ENCODE measurements at places on chromosomes 2 and 18. TPM values are rescaled to one million over a fixed set of nuclear protein-coding genes. Genes with fewer than 3 reads are reported as not detected.

LAMA3 gene
- polyA plus RNA-seq: 14.1 TPM

APOB gene
- polyA plus RNA-seq: 0.07 TPM

LDLRAD4 gene
- 3.2 TPM for polyA plus RNA-seq

SYT4 gene
- polyA plus RNA-seq: 0.24 TPM

NOSTRIN gene
- 38.1 TPM for polyA plus RNA-seq

PRKAG3 gene
- not detected for polyA plus RNA-seq

PIGN gene
- 7.4 TPM for polyA plus RNA-seq

SERPINB5 gene
- 0.77 TPM for polyA plus RNA-seq

HES6 gene
- 9.8 TPM for polyA plus RNA-seq

KIF5C gene
- 0.22 TPM for polyA plus RNA-seq

LYG1 gene
- polyA plus RNA-seq: 1.2 TPM

GRCh38 chr2:222440673-222441422 is 16.5 kb downstream of the SGPP2 start:
- H3K36me3 ChIP-seq: no peaks in the 10 kb centered on the region
- no peak for DNase-seq
- no peaks in the 10 kb centered on the region for H3K27me3 ChIP-seq
- H3K4me3 ChIP-seq: no peak overlapping the region

DNA sequence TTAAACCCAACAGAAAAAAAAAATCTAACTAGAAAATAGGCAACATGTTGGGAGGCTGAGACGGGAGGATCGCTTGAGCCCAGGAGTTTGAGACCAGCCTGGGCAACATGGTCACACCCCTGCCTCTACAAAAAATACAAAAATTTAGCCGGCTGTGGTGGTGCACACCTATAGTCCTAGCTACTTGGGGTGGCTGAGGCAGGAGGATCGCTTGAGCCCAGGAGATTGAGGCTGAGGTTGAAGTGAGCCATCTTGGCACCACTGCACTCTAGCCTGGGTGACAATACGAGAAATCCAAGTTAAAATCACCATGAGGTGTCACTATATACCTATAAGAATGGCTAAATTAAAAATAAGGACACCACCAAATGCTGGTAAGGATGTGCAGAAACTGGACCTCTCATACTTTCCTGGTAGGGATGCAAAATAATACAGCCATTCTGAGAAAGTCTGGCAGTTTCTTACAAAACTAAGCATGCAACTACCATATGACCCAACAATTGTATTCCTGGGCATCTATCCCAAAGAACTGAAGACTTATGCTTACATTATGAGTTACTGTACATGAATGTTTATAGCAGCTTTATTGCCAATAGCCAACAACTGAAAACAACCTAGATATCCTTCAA is 2.2 kb downstream of the SEPTIN10 start:
- H3K27me3 ChIP-seq: no peaks in the 10 kb centered on the region
- peaks cover 10% of the 10 kb centered on the region for H3K4me1 ChIP-seq
- H3K36me3 ChIP-seq: no peaks in the 10 kb centered on the region
- H3K27ac ChIP-seq: no peak overlapping the region
- no peak for DNase-seq
- no peak overlapping the region for H3K4me3 ChIP-seq

GRCh38 chr2:236946871-236947270 is 138.8 kb upstream of the COPS8 start:
- no peaks in the 10 kb centered on the region for H3K4me1 ChIP-seq
- no peaks in the 10 kb centered on the region for H3K36me3 ChIP-seq
- DNase-seq: peak; percentile 67
- no peak overlapping the region for H3K27ac ChIP-seq
- H3K27me3 ChIP-seq: no peaks in the 10 kb centered on the region

- no peak for DNase-seq
- no peaks in the 10 kb centered on the region for H3K27me3 ChIP-seq
- H3K36me3 ChIP-seq: no peaks in the 10 kb centered on the region
- H3K27ac ChIP-seq: no peak overlapping the region
These were observed 298.6 kb downstream of the MEIS1 start for GRCh38 chr2:66733364-66733999.

- no peak overlapping the region for H3K27ac ChIP-seq
- H3K4me1 ChIP-seq: peaks cover 5% of the 10 kb centered on the region
- no peaks in the 10 kb centered on the region for H3K27me3 ChIP-seq
- H3K4me3 ChIP-seq: no peak overlapping the region
- no peak for DNase-seq
These were observed 56.1 kb upstream of the GATA6 start for GRCh38 chr18:22113144-22113844.

DNA sequence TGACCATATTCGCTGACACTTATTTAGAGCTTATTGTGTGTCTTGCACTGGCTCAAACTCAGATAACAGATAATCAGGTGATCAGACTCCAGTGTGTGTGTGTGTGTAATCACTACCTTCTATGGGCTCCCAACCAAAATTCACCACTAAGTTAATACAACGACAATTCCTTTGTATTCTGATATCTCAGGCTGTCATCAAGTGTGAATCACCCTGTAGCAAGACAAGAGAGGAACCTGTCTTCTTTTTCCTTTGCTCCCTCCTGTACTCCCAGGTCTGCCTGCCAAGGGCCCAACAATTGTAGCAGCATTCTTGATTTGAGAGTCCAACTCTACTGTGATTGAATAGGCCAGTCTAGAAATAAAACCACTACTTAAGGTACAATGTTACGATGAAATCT is 25.8 kb downstream of the ITGB6 start:
- H3K27me3 ChIP-seq: no peaks in the 10 kb centered on the region
- no peak overlapping the region for H3K27ac ChIP-seq
- H3K36me3 ChIP-seq: no peaks in the 10 kb centered on the region
- DNase-seq: no peak

DNA sequence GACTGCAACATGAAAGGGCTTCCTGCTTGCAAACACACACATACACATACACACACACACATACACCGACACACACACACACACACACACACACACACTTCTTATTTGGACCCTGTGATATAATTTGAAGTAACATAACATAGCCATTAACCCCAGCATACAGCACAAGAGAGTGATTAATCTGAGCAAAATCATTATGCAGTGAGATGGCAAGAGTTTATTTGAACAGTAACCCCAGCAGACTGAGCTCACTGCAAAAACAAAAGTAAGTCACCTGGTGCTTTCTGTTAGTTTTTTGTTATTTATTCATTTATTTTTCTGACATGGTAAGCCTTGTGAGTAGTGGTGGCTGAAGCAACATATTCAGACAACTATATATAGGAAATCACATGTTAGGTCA is 93.7 kb downstream of the NOL4 start:
- no peak overlapping the region for H3K4me3 ChIP-seq
- no peak for DNase-seq
- H3K36me3 ChIP-seq: no peaks in the 10 kb centered on the region
- H3K27ac ChIP-seq: no peak overlapping the region

GRCh38 chr2:200161458-200161857 is 145.0 kb upstream of the SPATS2L start:
- H3K4me1 ChIP-seq: no peaks in the 10 kb centered on the region
- H3K36me3 ChIP-seq: no peaks in the 10 kb centered on the region
- H3K27ac ChIP-seq: no peak overlapping the region

DNA sequence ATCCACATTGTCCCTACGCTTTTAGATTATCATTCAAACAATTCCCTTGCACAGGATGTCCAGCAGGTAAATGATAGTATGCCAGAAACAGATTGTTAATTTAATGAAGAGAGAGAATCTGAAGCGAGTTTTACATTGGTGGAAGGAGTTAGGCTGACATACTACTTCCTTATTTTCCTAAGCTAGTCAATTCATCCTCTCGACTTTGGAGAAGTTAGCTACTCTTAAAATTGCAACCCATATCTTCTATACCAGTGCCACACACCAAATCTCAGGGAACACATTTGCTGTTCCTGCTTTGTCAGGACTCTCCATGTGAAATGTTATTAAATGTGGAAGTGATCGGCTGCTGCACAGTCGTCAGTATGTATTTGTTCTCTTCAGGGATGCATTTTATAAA is 249.2 kb downstream of the NAPG start:
- H3K27me3 ChIP-seq: no peaks in the 10 kb centered on the region
- H3K36me3 ChIP-seq: no peaks in the 10 kb centered on the region
- no peak overlapping the region for H3K27ac ChIP-seq
- no peaks in the 10 kb centered on the region for H3K4me1 ChIP-seq
- no peak overlapping the region for H3K4me3 ChIP-seq

DNA sequence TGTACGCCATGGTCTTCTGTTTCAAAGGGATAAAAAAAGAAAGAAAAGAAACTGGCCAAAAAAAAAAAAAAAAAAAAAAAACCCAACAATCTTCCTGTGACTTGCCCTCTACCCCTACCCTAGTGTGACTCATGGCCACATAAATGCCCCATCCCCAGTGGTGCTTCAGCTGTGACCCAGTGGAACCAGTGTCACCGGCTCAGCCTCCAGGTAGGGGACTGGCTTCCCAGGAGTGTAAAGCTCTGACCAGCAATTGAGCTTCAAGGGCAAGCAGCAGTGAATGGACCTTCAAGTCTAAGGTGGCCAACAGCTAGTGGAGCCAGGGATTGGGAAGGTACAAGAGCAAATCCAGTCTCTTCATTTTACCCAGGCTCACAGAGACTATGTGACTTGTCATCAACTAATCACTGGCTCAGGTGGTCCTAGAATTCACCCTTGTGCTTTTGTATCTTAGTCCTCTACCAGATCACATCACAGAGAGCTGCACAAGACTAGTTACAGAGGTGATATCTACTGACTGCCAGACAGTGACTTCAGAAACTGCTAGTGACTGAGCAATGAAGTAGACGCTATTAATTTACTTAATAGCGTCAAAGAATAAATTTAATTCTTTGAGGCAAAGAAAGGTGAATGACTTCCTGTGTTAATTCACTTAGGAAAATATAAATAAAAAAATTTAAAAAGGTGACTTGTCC is 1.3 kb upstream of the TGFBRAP1 start:
- no peak overlapping the region for H3K4me3 ChIP-seq
- H3K4me1 ChIP-seq: peaks cover 5% of the 10 kb centered on the region
- no peak overlapping the region for H3K27ac ChIP-seq
- no peaks in the 10 kb centered on the region for H3K27me3 ChIP-seq
- no peaks in the 10 kb centered on the region for H3K36me3 ChIP-seq
- DNase-seq: no peak

DNA sequence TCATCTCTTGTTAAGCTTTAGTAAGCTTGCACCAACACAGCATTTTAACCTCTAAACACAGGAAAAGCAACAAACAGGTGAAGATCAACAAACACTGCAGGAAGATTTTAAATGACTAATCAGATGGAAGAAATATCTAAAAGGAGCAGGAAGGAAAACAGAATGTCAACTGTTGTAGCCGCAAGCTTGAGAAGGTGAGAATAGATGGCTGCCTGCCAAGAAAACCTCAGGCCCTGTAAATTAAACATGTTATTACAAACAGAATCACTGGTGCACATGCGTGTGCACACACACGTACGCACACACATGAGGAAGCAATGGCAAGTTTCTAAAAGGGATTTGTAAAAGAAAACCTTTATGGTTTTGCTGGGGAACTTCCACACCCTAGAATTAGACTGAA is 257.8 kb upstream of the GALNT5 start:
- H3K36me3 ChIP-seq: no peaks in the 10 kb centered on the region
- H3K4me1 ChIP-seq: no peaks in the 10 kb centered on the region
- H3K27ac ChIP-seq: no peak overlapping the region
- DNase-seq: no peak

DNA sequence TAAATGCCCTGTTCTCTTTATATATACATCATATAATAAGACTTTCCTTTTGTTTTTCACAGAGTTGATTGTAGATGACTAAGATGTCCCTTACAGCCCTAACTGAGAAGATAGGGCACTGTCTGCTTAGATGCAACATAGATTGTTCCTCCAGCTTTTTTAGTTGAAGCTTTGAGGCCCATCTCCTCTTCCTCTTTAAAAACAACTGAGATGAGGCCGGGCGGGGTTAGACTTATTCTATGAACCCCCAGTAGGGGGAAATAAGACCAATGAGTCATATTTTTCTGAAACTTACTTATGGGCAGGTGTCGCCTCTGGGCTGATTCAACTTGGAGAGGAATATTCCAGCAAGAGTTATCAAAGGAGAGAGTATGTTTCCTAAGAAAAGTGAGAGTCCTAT is 84.6 kb downstream of the FBXO15 start:
- no peaks in the 10 kb centered on the region for H3K27me3 ChIP-seq
- no peak overlapping the region for H3K27ac ChIP-seq
- no peak overlapping the region for H3K4me3 ChIP-seq
- no peaks in the 10 kb centered on the region for H3K4me1 ChIP-seq
- no peaks in the 10 kb centered on the region for H3K36me3 ChIP-seq

- no peaks in the 10 kb centered on the region for H3K36me3 ChIP-seq
- H3K27me3 ChIP-seq: no peaks in the 10 kb centered on the region
- H3K27ac ChIP-seq: no peak overlapping the region
- H3K4me1 ChIP-seq: no peaks in the 10 kb centered on the region
These were observed 305.3 kb downstream of the TMX3 start for GRCh38 chr18:68409576-68409975.

DNA sequence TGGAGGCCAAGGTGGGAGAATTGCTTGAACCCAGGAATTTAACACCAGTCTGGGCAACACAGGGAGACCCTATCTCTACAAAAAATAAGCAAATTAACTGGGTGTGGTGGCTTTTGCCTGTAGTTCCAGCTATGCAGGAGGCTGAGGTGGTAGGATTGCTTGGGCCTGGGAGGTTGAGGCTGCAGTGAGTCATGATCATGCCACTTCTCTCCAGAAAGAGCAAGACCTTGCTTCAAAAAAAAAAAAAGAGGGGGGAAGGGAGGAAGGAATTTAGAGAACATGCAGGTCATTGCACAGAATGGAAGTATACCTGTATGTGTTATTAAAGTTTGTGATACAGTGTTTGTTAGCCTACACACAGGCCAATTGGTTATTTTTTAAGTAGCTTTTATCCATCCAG is 25.8 kb downstream of the PKP4 start:
- H3K4me3 ChIP-seq: no peak overlapping the region
- no peak for DNase-seq
- H3K27ac ChIP-seq: no peak overlapping the region
- H3K4me1 ChIP-seq: peaks cover 13% of the 10 kb centered on the region
- H3K36me3 ChIP-seq: no peaks in the 10 kb centered on the region

GRCh38 chr2:164189851-164190250 is 431.4 kb downstream of the GRB14 start:
- no peak overlapping the region for H3K27ac ChIP-seq
- H3K4me1 ChIP-seq: no peaks in the 10 kb centered on the region
- no peak overlapping the region for H3K4me3 ChIP-seq

GRCh38 chr2:56077359-56077915 is 106.4 kb upstream of the CCDC85A start:
- no peaks in the 10 kb centered on the region for H3K27me3 ChIP-seq
- no peaks in the 10 kb centered on the region for H3K36me3 ChIP-seq
- no peak overlapping the region for H3K27ac ChIP-seq

- H3K4me1 ChIP-seq: no peaks in the 10 kb centered on the region
- peaks cover 1% of the 10 kb centered on the region for H3K36me3 ChIP-seq
These were observed 26.7 kb upstream of the BIRC6 start for GRCh38 chr2:32330136-32330535.

- no peak overlapping the region for H3K4me3 ChIP-seq
- no peaks in the 10 kb centered on the region for H3K27me3 ChIP-seq
- DNase-seq: no peak
- H3K4me1 ChIP-seq: no peaks in the 10 kb centered on the region
- H3K27ac ChIP-seq: no peak overlapping the region
These were observed 87.9 kb downstream of the CNTNAP5 start for GRCh38 chr2:124112966-124113365.
